ENCODE measurements at places on chromosomes 4 and X.
A peak's percentile ranks its signal among the peaks of the same experiment; 100 is the strongest.

DNA sequence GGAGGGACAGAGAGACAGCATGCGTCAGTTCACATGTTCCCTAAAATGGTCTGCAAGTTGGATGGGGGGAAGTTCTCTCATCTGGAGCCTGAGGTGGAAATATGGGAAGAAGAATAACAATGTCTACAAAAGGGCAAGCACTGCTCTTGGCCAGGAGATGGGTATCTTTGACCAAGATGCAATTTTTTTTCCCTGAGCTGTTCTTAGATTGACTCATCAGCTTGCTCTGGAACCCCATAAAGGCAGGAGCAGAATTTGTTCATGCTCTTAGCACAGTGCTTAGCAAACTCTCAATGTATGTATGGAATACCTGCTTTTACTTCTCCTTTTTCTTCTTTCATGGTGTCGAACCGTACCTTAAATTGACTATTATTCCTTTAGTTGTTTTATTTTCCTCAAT lies 90.5 kb upstream of the ZNF827 start:
- no peak for DNase-seq

- no peak for DNase-seq
These were observed 35.8 kb upstream of the UCP1 start for GRCh38 chr4:140604544-140604943.

DNA sequence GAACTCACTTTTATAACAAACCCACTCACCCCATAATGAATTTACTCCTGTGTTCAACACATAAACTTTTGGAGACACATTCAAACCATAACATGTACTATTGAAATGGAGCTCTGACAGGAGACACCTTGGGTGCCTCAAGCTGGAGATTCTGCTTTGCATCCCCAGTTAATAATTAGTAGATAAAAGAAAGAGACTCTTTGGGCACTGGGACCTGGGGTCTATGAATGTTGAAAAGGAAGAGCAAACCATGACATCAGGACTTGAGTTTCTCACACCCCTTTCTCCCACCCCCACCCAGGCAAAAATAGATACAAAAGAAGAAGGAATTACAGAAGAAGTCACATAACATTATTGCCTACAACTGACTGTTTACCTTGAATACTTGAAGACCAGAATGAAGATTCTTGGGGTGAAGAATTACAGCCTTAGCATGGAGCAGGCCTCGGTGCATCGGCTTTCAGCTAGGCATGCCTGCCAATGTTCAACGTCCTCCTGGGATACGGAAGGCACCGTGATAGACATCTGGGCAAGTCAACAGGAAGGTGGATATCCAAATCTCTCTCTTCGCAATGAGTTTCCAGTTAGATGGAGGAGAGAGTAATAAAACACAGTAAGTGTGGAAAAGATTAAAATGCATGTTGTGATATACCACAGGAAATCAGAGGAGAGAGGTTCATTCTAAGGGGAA lies 316.0 kb downstream of the TRIML1 start:
- no peak for DNase-seq

DNA sequence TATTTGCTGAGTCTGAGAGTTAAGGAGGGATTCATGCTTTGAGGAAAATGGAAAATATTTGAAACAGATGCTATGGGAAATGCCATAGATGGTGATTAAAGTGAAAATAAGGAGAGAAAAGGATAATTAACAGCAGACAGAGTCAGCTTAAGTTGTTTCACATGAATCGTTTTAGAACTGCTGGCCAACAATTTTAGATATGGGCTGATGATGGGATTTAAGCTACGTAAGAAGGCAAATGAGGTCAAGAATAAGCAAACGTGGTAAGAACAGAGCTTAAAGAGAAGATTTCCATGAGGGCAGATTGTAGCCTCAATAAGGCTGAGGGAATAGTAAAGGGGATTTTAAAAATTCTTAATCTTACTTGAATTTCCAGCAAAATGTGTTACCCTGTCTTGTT lies 77.9 kb downstream of the MFAP3L start:
- no peak for DNase-seq

DNA sequence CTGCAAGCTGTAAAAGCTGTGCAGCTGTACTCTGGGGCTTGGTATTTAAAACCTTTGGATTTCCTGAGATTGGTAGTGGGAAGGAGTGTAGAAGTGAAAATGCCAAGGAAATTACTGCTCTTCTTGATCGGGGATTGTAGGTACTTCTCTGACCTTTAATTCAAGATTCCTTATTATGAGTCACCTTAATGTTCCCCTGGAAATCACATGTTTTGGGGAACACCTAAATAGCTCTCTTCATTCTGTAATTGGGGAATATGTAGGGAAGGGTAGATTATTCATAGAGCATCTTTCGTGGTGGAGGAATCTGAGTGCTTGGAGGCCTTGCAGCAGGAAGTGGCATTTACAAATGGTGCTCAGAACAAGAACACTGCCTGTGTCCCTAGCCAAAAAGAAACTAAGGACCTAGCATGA lies 137.8 kb downstream of the UCHL1 start:
- no peak for DNase-seq

DNA sequence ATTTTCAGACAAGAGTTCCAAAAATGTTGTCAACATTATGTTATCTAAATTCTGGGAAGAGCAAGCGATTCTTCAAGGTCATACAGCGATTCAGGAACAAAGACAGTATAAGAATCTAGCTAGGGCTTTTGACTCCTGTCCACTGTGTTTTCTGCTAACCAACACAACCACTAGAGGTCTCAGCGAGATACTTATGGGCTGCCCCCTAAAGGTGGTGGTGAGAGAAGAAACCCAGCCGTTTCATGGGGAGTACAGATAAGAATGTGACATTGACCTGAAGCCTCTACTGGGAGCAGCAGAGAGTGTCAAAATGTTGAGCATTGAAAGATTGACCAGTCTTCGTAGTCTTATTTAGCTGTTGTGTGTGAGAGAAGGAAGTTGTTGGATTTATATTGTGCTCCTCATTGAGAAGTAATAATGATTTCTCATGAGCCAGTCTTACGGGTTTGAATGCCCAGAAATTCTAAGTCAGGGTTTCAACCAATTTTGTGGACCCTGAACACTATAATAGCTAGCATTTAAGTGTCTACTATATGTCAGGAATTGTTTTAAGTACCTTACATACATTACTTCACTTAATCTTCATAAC lies 168.3 kb downstream of the SPRY1 start:
- DNase-seq: peak; percentile 88

- DNase-seq: no peak
These were observed 176.3 kb downstream of the OPHN1 start for GRCh38 chrX:68256990-68257389.

Measured in endodermal cell (in vitro differentiated cells).